Upper lobe of right lung (tissue), 1 donor: ENCODE measurements at places on chromosomes 6 and 20. TPM values are rescaled to one million over a fixed set of nuclear protein-coding genes. Genes with fewer than 3 reads are reported as not detected.

DNA sequence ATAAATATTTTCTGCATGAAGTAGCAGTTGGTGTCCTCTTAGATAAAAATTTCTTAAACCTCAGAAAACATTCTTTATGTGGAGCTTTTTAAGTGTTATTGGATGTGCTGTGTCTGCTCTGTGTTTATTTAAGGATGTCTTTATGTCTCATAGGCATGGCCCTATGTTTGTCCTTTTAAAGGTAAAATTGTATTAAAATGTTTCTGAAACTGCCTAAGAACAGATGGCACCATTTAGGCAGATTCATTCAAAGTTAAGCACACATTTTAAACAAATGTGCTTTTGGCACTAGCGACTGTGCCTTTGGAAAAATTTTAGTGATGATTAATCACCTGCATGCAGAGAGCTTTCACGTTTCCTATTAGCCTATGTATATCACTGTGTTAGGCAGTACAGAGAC, 125.2 kb downstream of the KIF6 start:
- DNase-seq = no peak

DNA sequence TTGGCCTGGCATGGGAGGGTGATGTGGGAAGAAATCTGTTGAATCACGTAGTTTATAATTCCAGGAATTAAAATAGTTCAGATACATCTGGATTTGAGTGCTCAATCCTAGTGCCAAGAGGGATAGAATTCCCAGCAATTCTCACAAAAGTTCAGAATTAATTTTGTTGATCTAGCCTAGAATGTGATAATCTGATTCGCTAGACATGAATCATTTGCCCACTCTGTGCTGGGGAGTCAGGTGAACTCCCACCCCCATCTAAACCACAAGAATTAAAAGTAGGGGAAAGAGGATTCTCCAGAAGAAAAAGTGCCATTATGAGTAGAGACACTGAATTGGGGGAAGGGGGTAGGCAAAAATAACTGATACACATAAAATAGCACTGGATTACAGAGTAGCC, 85.0 kb downstream of the LIN28B start:
- no peak for DNase-seq

DNA sequence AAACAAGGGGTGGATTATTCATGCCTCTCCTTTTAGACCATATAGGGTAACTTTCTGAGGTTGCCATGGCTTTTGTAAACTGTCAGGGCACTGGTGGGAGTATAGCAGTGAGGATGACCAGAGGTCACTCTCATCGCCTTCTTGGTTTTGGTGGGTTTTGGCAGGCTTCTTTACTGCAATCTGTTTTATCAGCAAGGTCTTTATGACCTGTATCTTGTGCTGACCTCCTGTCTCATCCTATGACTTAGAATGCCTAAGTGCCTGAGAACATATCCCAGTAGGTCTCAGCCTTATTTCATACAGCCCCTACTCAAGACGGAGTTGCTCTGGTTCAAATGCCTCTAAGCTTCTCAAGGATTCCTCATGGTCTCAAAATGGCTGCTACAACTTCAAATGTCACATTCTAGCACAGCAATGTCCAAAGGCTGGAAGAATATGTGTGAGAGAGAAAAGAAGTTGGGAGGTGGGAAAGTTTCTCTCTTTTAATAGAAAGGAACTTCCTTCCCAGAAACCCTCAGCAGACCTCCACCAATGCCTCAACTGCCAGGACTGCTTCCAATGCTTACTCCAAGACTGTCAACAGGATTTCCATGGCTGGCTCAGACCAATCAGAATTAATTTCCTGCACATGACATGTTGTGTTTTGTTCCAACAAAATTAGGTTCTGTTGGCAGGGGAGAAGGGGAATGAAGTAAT, 46.6 kb upstream of the SLC9A8 start:
- no peak for DNase-seq

GRCh38 chr20:4661191-4661590, 60.5 kb upstream of the PRND start:
- DNase-seq = no peak

GRCh38 chr6:119182875-119183274, 104.4 kb upstream of the FAM184A start:
- no peak for DNase-seq

GRCh38 chr20:46145713-46146112, 27.6 kb downstream of the CD40 start:
- no peak for DNase-seq

Gene CALHM4
- not detected for total RNA-seq

Gene FAM184A
- total RNA-seq = 15.4 TPM
